Transverse colon (tissue), 4 donors: ENCODE measurements at places on chromosomes 2 and 18.
A peak's percentile ranks its signal among the peaks of the same experiment; 100 is the strongest.

DNA sequence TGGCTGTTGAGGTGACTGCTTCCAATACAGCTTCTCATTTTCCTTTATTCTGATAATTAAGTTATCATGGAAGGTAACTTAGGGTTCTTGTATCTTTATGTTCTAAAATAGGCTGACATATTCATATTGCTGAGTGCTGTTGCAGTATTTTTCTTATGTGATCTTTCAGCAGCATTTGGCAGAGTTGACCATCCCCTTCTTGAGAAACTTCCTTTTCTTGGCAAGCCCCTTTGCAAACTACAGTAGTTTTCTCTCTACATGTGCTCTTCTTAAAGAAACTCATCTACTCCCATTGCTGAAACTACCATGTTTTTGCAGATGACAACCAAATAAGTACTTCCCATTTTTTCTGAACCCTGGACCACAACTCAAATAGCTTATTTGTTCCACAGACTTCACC is 476.5 kb upstream of the TRIB2 start:
- DNase-seq, result no peak

DNA sequence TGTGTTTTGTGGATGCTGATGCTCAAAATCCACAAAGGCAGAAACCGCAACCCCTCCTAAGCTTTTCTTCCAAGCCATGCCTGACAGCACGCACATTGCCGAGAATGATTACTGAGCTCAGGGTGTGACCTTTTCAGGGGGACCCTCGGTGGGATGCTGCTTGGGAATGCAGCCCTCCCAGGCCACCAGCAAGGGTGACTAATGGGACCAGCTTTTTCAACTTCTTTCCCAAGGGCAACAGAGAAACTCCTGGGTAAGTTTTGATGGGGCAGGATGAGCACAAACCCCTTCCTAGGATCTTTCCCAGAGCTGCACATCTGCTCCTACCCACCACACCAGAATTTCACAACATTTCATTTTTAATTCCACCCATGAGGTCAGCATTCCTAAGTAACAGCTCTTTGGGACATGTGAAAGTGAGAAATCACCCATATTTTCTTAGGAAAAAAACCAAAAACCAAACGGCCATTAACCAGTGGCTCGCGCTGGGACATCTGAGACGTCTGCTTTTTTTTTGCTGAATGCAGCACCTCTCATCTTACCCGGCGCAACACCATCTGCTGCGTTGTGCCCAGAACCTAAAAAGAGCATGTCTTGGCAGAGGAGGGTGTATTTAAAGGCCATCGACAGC is 119.0 kb downstream of the ARL4C start:
- no peak for DNase-seq

DNA sequence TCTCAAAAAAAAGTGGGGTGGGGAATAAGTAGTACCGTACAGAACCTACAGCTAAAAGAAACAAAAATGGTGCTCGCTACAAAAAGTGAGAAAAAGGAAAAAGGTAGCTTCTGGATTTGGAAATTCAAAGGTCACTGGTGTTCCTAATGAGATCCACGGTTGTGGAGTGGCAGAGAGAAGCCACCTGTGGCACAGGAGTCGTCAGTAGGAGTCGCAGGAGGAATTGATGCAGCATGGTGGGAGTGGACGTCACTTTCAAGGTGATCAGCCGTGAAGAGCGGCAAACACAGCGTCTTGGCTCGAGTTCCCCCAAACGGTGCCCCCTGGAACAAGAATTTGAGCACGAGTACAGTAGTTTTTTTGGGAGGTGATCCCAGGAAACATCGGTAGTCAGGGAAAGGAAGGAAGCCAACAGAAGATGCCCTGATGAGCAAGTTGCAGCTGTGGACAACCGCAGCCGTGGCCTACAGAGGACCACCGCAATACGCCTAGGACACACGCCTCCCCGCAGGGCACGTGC is 1.4 kb upstream of the TTL start:
- peak; percentile 13 for DNase-seq

GRCh38 chr2:36493306-36493705 is 104.7 kb downstream of the FEZ2 start:
- no peak for DNase-seq

- no peak for DNase-seq
Observed at GRCh38 chr2:55493220-55493619, 26.3 kb upstream of the CFAP36 start.

DNA sequence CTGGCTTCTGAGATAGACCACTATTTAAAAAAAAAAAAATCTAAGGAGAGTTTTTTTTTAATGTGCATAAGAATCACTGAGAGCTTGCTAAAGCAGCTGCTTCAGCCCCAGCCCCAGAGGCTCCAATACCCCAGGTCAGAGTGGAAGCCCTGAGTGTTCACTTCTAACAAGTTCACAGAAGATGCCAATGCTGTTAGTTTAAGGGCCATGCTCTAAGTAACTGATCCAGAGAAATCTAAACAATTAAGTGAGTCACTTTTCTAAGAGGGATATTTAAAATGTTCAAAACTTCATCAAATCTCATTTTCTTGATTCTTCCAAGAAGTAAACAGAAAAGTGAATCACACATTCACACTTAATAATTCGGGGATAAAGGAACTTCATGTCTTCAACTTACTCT is 126.4 kb upstream of the CD226 start:
- DNase-seq, result no peak
